ENCODE measurements at places on chromosomes 16 and 17.

DNA sequence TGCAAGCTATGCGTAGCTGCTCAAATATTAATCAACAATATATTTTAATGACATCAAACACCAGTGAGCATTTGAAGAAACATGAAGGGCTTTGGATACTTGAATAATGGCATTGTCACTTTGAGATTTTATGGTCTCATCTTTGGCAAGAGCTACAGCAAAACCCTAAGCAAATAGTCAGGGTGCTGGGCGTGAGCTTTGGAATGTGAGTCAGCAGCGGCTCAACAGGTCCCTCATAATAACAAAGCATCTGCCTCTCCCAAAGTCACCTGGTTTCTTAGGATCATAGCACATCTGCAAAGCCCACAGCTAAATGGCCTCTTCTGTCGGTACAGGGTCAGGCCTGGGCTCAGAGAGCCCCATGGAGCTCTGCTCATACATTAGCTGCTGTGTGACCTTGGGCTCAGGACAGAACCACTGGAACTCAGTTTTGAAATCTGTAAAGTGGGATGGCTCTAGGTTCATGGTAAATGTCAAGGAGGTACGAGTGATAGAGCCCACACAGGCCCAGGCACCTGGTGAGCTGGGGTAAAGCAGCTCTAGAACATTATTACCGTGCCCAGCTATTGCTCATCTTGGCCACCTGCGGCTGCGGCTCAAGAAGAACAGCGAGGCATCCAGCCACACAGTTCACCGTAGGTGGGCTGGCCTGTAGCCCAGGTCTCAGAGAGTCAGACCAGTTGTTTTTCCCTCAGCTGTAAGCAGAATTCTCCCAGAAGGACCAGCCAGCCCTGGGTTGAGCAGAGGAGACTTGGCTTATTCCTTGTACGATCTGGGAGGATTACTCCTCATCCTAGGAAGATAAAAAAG lies 544.5 kb upstream of the CDH11 start:
- DNase-seq = peak; percentile 22

- DNase-seq = no peak
These were observed 147.4 kb downstream of the CYLD start for GRCh38 chr16:50889276-50889675.

- peak; percentile 16 for DNase-seq
These were observed 85.4 kb downstream of the ITFG1 start for GRCh38 chr16:47375423-47375822.

GRCh38 chr17:65453204-65453931 lies 108.1 kb downstream of the AXIN2 start:
- DNase-seq = no peak

GRCh38 chr16:65497571-65497970 lies 375.7 kb upstream of the CDH11 start:
- DNase-seq = no peak

- no peak for DNase-seq
These were observed 39.3 kb downstream of the TNFRSF13B start for GRCh38 chr17:16932611-16933010.

DNA sequence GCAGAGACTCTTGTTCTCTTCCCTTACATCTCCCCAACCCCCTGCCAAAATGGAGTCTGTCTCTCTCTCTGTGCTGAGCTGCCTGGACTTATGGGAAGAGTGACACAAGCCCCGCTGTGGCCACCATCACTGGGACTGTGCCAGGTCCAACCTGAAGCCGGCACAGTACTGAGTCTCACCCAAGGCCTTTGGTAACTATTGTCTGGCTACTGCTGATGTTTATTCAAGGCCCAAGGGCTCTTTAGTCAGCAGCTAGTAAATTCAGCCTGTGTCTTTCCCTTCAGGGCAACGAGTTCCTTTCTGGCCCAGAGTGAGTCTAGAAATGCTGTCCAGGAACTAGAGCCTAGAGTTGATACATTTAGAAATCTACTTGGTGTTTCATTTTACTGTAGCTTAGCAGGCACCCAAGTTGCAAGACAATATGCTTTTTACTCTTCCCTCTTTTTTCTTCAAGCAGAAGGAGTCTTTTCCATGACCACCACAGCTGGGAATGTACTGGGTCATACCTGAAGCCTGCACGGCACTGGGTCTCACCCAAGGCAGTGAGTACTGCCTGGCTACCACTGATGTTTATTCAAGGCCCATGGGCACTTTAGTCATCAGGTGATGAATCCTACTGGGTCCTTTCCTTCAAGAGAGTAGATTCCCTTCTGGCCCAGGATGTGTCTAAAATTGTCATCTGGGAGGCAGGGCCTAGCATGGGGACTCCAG lies 17.7 kb downstream of the EFCAB5 start:
- peak; percentile 5 for DNase-seq

DNA sequence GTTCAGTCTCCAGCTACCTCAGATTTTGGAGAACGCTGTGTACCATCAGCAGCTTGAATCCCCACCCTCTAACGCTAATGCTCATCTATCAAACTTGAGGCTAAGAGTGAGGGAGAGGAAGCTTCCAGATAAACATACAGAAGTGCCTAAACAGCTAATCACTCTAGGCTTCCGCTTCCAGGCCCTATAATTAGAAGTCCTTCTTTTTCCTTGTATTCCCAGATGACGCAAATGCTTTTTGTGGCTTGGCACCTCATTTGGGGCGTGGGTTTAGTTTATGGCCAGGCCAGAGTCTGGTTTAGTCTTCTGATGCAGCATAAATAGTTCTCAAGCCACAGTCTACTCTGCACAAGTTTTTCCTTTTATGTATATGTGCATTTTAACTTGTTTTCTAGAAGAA lies 263.4 kb downstream of the BCAS3 start:
- peak; percentile 88 for DNase-seq

DNA sequence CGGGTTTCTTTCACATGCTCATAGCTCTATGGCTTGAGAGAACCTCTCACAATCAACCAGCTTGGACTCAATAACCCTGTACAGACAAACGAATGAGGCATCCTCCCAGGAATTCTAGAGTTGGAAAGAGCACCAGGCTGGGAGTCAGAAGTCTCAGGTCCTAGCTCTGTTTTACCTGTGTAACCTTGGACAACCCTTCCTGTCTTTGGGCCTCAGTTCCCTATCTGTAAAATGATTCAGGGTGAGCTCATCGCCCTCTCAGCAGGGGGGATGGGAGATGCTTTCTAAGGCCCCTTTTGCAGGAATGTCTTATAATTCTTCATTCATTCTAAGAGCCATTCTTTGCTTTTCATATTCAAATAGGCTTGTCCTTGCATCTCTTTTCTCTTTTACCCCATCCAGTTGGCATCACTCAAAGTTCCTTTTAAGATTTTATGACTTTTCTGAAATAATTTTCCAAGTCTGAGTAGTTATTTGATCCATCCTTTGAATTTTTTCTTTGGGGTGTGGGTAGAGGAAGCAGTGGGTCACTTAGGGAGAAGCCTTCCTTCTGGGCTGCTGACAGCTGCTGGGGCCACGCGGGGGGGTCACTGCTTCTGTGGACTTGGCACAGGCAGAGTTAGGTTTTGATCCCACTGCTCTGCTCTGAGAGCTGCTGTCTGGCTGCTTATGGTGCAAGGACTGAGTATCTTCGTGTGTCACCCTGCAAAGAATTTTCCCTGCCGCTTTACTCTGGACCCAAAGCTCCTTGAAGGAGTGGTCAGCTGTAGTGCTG lies 102.7 kb downstream of the UTP18 start:
- no peak for DNase-seq

DNA sequence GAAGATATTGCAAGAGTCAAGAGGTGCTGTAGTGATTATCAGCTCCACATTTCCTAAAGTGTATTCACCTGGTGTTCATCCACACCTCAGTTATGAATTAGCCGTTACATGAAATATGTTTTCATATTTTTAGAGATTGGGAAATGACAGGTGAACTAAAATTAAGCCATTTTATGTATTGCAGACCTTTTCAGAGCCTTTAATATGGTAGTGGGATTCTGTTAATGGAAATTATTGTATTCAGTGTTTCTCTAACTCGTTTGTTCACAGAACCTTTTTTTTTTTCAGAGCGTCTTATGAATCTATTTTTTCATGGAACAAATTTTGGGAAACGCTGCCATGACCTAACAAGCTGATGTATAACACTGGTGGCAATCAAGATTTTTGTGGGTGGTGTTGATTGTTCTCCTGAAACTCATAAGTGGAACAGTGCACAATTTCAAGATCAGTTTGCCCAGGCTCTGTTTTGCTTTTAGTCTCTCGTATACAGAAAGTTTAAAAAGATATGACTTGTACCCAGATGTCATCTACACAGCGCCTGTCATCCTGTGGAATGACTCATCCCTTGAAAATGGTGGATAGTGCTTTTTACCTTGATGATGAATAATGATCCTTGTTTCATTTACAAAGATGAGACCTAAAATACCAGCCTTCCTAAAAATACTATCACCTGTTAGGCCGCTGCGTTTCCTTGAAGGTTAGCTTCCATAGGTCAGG lies 88.8 kb downstream of the ARHGAP44 start:
- DNase-seq = no peak

DNA sequence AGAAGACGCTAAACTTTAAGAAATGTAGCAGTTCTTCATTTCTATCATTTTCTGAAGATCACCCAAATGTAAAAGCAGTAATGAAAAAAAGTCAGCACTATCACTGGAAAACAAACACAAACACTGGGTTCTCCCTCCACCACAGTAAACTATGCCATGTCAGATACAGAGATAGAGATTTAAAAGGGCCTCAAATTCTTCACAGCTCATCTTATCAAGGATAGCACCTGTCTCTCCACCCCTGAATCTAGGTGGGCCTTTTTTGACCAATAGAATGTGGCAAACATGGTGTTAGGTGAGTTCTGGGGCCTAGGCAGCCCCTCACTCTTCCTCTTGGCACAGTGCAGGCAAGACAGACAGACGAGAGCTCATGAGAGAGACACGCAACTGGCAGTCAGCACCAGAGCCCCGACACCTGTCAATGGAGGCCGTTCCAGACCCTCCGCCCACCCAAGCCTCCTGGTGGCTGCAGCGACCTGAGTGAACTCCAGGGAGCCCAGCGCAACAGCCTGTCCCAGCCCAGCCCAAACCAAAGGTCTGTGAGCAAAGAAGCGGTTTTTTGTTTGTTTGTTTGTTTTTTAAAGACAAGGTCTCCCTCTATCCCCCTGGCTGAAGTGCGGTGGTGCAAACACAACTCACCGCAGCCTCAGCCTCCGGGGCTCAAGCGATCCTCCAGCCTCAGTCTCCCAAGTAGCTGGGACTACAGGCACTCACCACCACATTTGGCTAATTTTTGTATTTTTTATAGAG lies 79.8 kb downstream of the TBC1D16 start:
- DNase-seq = no peak

DNA sequence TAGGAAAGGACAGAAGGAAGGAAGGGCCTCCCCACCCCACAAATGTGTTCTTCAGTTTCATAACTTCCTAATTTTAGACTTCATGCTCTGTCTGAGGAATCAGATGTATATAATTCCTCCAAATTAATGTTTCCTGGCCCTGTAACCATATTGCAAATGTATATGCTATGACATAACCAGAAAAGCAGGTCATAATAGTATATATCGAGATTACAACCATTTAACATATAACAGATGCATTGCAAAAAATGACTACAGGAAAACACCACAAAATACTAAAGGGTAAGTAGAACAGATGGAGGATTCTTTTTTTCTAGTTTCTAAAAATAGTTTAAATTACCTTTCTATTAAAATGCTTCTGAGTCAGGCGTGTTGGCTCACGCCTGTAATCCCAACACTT lies 3.1 kb upstream of the EXOC7 start:
- peak; percentile 59 for DNase-seq

GRCh38 chr17:38691154-38691553 lies 13.9 kb upstream of the MLLT6 start:
- DNase-seq = no peak

- peak; percentile 39 for DNase-seq
These were observed 33.2 kb upstream of the MEAK7 start for GRCh38 chr16:84537491-84538151.

- no peak for DNase-seq
These were observed 84.6 kb upstream of the WSB1 start for GRCh38 chr17:27209316-27209715.

DNA sequence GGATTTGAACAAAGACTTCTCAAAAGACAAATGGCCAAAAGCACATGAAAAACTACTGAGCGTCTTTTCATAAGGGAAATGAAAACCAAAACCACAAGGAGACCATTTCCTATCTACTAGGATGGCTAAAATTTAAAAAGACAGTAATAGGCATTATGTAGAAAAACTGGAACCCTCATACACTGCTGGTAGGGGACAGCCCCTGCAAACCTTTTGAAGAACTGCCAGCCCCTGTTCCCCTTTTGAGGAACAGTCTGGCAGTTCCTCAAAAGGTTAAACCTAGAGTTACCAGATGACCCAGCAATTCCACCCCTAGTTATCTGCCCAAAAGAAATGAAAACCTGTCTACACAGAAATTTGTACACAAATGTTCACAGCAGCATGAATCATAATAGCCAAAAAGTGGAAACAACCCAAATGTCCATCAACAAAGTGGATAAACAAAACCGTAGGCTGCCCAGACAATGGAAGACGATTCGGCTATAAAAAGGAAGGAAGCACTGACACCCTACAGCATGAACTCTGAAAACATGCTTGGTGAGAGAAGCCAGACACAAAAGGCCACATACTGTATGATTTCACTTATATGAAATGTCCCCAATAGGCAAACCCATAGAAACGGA lies 22.9 kb downstream of the CDIP1 start:
- DNase-seq = no peak

- DNase-seq = no peak
These were observed 1.9 kb downstream of the GLIS2 start for GRCh38 chr16:4317532-4318450.
